ENCODE measurements at places on chromosomes 4 and X.

- DNase-seq = no peak
These were observed 73.0 kb upstream of the KLHL13 start for GRCh38 chrX:118189628-118190027.

DNA sequence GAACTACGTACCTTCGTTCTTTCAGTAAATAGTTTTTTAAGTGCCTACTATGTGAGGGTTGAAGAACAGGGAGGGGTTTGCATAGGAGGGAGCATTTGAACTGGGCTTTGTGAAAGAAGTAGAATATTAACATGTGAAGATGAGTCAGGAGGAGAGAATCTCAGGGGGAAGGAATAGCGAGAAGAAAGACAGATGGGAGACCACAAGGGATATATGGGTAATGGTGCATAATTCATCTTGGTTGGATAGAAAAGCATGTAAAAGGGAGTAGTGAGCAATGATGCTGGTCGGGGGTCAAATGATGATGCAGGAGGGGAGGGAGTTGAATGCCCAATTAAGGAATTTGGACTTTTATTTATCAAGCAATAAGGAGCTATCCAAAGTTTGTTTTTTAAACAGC, 52.7 kb downstream of the TMEM164 start:
- no peak for DNase-seq

DNA sequence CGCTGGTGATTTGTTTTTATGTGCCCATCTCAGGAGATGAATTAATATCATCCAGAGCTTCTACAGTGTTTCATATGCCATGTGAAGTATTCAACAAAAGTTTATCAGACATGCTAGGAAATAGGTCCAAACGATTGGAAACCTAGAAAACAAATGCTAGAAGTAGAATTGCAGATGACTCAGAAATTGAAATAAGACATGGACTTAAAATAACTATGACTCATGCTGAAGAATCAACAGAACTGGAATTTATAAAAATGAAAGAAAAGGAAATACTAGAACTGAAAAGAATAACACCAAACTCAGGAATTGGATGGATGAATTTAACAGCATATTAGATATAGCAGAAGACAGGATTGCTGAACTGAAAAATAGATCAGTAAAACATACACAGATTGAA, 172.7 kb upstream of the GIMD1 start:
- no peak for DNase-seq

DNA sequence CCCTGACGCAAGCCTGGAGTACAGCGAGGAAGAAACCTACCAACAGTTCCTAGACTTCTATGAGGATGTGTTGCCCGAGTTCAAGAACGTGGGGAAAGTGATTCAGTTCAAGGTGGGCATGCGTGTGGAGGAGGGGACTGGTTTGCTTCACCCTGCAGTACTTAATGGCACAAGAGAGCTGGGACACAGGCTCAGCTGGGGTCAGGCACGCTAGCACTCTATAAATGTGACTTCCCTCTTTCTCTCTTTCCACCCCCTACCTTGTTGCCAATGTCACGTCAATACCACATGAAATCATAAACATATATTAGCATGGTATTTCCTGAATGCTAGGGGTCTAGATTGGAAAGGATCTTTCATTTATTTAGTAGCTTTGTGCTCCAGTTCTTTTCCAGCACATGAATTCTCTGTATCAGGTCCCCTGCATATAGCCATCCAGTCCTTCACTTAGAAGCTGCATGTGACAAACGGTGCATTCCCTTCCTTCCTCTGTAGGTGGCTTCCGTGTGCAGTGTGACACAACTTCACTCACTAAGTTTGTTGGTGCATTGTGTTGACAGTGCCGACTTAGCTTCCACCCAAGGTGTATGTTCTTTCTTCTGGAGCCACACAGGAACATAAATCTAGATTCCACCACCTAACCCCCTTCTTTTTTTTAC, 25.6 kb downstream of the ZRSR2 start:
- DNase-seq = no peak

GRCh38 chrX:49934148-49934547, 11.8 kb downstream of the CLCN5 start:
- DNase-seq = no peak

DNA sequence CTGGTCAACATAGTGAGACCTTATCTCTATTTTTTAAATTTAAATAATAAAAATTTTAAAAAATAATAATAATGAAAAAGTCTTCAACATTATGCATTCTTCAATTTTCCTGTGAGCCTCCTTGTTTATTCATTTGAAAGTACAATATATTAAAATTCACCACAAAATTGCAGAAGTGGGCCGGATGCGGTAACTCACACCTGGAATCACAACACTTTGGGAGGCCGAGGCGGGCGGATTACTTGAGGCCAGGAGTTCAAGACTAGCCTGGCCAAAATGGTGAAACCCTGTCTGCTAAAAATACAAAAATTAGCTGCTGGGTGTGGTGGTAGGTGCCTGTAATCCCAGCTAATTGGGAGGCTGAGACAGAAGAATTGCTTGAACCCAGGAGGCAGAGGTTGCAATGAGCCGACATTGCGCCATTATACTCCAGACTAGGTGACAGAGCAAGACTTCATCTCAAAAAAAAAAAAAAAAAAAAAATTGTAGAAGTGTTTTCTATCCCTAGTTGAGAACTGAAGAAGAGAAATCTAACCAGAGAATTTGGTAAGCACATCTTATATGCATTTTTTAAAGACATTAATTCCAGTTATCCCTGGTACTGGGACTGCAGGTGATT, 56.9 kb downstream of the RBM47 start:
- no peak for DNase-seq

DNA sequence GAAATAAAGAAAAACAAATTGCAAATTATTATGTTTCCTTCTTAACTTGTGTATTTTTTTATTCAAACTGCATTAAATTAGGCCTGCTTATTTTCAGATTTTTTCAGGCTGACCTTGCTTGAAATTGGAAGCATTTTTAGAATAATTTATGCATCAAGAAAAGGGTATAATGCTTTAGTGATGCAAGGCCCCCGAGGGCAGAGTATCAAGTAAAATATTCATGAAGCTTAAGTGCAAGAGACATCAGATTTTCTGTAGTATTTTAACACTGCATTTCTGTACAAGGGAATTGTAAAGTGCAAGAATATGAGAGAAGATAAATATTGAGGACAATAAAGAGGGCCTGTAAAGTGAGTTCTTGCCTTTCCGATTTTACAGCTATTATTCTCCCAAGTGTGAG, 485.8 kb upstream of the ATOH1 start:
- DNase-seq = no peak

- DNase-seq = no peak
These were observed 300.4 kb upstream of the RPS6KA3 start for GRCh38 chrX:20567108-20567507.

DNA sequence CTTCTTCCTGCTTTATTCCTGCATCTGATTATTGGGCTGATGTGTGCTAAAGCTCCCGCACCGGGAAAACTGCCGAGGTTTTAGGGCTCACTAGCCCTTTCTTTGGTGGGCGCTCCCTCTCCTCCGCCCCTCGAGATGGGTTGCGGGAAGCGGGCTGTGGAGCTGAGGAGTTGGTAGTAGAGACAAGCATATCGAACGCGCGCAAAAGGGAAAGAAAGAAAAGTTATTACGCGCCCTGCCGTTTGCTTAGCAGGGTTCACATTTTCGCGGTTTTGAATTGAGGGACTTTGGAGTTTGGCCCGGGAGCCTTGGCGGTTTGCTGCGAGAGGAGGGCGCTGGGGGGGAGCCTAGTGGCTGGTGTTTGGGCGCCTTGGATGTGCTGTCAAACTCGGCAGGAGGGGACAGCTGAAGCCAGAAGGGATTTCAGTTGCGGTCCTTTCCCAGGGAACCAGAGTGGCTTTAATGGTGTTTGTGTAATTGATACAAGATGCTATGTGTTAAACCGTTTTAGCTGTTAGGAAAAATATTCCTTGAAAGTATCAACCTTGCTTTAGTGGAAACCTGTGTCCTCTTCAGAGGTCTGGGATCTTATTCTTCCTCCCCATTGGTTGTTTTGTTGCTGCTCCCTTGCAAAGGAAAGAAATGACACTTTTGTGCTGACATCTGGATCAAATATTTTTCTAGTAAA, 1.1 kb downstream of the GAB1 start:
- no peak for DNase-seq

DNA sequence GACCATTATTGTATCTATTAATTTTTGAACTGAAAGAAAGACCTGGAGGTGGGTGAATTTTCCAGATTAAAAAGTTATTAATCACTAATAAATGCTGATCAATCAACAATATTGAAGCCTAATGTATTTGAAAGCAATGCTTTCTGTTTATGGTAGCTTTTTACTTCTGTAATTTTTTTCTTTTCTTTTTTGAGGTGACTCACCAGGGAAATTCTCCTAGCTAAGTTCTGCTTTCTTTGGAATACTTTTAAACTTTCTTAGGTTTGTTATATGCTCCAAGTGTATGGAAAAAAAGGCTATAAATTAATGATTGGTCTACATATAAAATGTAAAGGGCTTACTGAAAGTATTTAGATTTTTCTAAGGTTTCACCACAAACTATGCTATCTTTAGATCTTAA, 94.2 kb downstream of the MBNL3 start:
- DNase-seq = no peak

DNA sequence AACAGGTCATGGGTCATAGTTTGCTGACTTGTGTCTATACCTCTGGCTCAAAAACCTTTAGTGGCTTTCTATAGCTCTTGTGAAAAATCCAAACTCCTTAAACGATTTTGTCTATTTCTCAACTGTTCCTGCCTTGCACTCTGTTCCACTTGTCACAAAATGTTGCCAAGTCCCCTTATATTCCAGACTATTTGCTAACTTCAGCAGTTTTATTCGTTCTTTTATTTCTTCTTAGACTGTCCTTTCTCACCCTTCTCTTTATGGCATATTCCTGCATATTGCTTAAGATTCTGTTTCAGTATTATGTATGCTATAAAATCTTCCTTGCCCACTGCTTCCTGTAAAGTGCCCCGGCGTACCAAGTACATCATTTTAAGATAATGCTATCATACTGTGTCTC, 80.8 kb downstream of the RAB28 start:
- no peak for DNase-seq

- DNase-seq = no peak
These were observed 18.7 kb downstream of the TMEM150C start for GRCh38 chr4:82543131-82543530.

- DNase-seq = no peak
These were observed 14.6 kb downstream of the USP11 start for GRCh38 chrX:47247206-47247998.

- no peak for DNase-seq
These were observed 28.1 kb downstream of the TBC1D14 start for GRCh38 chr4:6937754-6938153.

- DNase-seq = no peak
These were observed 232.7 kb upstream of the NR3C2 start for GRCh38 chr4:148674876-148675275.

DNA sequence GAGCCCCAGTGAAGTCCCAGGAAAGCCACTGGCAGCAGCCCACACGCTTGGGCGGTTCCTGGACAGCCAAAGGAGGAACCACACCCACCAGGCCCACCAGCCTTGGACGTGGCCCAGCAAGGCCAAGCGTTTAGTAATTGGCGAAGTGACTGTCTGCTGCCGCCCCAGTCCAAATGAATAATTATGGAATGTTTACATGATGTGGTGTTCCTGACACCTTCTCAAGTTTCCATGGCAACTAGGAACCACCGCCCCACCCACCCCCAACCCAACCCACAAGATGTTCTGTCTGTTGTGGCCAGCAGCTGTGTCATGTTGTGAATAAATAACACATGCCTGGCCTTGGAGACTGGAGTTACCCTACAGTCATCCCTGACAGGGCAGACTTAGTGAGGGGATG, 22.3 kb downstream of the APLN start:
- DNase-seq = no peak

DNA sequence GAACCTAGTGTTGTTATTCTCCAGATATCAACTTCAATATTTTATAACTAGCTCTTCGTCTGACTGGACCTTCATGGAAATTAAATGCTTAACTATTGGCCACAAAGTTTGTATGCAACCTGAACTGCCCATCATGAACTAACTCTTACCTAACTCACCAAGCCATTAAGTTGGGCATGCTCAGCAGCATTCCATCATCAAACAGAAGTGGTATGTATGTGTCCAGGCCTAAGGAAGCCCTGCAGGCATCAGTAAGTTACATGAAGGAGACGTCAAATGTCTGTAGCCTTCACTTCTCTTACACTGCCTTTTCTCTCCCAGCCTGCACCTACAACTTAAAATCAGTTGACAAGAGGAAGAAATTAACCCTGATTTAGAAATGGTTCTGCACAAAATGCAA, 1639.2 kb upstream of the PABPC4L start:
- DNase-seq = no peak

DNA sequence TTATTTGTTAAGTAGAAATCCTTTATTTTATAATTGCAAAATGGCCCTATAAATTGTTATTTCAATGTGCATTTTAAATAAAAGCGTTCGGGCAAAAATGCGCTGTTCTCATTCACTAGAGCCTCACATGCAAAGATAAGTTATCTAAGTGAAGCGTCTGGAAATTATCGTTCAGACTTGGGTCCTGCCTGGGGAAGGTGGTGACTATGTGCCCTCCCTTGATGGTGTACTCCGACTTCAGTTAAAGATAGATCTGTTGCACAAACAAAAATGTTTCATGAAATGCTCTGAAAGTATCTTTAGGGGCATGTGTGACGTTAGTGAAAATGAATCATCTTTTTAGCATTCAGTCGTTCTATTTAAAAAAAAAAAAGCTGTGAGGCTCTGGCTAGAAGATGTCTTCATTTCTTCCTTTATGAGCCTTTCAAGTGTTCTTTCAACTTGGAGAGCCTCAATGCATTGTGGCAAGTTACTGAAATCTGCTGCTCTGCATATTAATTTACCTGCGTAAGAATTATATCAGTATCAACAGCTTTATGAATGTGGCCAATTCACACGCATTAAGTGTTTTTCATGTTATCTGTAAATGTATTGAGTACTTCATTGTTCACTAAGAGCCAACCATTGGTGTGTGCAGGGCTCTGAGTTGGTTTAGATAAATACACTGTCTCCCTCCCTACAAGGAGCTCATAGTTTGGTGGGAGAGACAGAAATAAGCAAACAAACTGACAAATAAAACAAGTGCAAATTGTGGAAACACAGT, 83.0 kb downstream of the AFF1 start:
- DNase-seq = no peak

GRCh38 chr4:48175806-48176205, 41.8 kb upstream of the TXK start:
- no peak for DNase-seq

- DNase-seq = no peak
These were observed 43.5 kb upstream of the CITED1 start for GRCh38 chrX:72349190-72349589.

GRCh38 chrX:152936306-152936705, 38.4 kb downstream of the ZNF185 start:
- no peak for DNase-seq

DNA sequence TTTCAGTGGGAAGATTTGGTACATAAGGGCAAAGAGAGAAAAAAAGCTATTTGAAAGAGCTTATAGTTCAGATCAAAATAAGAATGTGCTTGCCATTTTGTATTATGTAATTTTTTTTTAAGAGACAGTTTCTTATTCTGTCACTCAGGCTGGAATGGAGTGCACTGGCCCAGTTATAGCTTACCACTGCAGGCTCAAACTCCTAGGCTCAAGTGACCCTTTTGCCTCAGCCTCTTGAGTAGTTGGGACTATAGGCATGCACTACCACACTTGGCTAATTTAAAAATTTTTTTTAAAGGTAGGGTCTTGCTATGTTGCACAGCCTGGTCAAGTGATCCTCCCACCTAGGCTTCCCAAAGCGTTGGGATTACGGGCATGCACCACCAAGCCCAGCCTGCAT, 22.2 kb upstream of the USP53 start:
- DNase-seq = no peak

Data from activated CD4-positive, CD25-positive, alpha-beta regulatory T cell treated with anti-CD3 and anti-CD28 coated beads, Interleukin-2, amount 50 U/mL, for 72 hours (primary cell).